ENCODE measurements at places on chromosomes 12 and 14. TPM values are rescaled to one million over a fixed set of nuclear protein-coding genes. Genes with fewer than 3 reads are reported as not detected.
A peak's percentile ranks its signal among the peaks of the same experiment; 100 is the strongest.

- H3K27me3 ChIP-seq = peaks cover 17% of the 10 kb centered on the region
- H3K27ac ChIP-seq = no peak overlapping the region
- peaks cover 38% of the 10 kb centered on the region for H3K4me1 ChIP-seq
Observed at GRCh38 chr14:22819151-22819988, 4.1 kb upstream of the SLC7A7 start.

DNA sequence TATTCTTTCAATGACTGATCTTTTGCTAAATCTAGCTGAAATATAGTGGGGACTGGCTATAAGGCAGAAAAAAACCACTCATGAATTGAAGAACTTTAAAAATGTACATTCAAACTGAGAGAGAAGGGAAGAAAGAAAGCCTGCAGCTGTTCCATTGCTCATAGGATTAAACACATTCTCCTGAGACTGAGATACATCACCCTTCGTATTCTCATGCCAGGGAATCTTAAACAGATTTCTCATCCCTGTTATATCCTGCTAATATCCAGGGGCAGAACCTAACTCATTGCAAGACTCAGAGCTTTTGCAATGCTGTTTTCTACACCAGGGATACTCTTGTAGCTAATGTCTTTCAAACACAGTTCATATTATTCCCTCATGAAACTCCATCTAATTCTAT lies 67.2 kb upstream of the ACSS3 start:
- H3K27ac ChIP-seq = no peak overlapping the region
- H3K27me3 ChIP-seq = no peaks in the 10 kb centered on the region
- no peak for DNase-seq
- H3K4me1 ChIP-seq = no peaks in the 10 kb centered on the region

DNA sequence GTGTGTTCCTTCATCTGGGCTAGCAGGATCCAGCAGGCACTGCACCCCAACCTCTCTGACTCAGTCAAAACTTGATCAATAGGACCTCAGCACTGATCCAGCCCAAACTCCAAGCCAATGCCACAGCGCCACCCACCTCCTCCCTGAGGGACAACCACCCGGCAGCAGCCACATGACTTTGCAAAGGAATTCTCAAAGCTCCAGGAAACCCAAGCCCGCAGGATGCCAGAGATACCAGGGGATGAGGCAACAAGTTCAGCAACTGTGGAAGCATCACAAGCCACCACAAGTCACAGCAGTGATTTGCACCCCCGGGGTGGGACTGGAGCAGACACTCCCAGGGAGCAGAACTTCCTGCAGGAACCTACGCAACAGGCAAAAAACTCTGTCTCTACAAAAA lies 37.3 kb downstream of the ACTN1 start:
- H3K36me3 ChIP-seq = no peaks in the 10 kb centered on the region
- DNase-seq = no peak
- H3K4me3 ChIP-seq = no peak overlapping the region
- peaks cover 39% of the 10 kb centered on the region for H3K4me1 ChIP-seq
- no peak overlapping the region for H3K27ac ChIP-seq

- no peak overlapping the region for H3K27ac ChIP-seq
- no peaks in the 10 kb centered on the region for H3K36me3 ChIP-seq
- no peaks in the 10 kb centered on the region for H3K27me3 ChIP-seq
- no peak for DNase-seq
- H3K4me3 ChIP-seq = no peak overlapping the region
Observed at GRCh38 chr12:130506844-130507243, 169.2 kb downstream of the PIWIL1 start.

- H3K27me3 ChIP-seq = no peaks in the 10 kb centered on the region
- no peak for DNase-seq
- H3K36me3 ChIP-seq = no peaks in the 10 kb centered on the region
- H3K4me1 ChIP-seq = no peaks in the 10 kb centered on the region
Observed at GRCh38 chr12:27064397-27065342, 17.7 kb downstream of the C12orf71 start.

- H3K4me3 ChIP-seq = no peak overlapping the region
- no peaks in the 10 kb centered on the region for H3K27me3 ChIP-seq
- peaks cover 39% of the 10 kb centered on the region for H3K36me3 ChIP-seq
- peaks cover 65% of the 10 kb centered on the region for H3K4me1 ChIP-seq
- H3K27ac ChIP-seq = no peak overlapping the region
- DNase-seq = no peak
Observed at GRCh38 chr14:30569216-30569902, 10.4 kb downstream of the G2E3 start.

DNA sequence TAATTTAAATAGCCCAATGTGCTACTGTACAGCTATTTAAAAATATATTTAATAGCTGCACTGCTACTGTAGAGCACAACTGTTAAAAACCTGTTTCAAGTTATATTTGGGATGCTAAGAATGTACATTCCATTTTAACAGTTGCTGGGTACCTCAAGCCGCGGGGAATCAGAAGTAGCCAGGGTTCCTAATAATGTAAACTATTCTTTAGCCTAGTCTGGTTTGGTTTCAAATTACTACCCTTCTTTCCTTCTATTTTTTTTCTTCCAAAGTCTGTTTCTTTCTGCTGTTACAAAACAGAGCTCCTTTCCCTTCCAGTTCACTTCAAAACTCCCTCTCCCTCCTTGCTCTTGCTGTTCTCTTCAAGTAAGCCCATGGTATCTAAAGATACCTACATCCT lies 21.3 kb downstream of the SCAF11 start:
- DNase-seq = no peak
- H3K4me1 ChIP-seq = peaks cover 28% of the 10 kb centered on the region
- peak overlapping the region; percentile 63 for H3K27ac ChIP-seq
- H3K4me3 ChIP-seq = no peak overlapping the region

DNA sequence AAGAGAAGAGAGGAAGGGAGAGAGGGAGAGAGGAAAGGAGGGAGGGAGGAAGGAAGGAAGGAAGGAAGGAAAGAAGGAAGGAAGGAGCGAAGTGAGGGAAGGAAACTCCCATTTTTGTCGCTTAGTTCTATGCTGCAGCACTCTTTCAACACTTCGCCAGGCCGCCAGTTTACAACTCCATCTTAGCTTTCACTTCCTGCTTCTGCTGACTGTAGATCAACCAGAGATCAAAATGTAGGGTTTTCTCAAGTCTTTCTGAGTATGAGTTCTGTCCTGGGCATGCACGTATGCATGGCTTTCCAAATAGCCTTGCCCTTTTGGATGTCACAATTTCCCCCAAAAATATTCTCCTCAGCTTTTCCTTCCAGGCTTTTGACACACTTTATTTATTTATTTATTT lies 723.4 kb downstream of the TRHDE start:
- no peaks in the 10 kb centered on the region for H3K4me1 ChIP-seq
- no peak overlapping the region for H3K27ac ChIP-seq
- no peak for DNase-seq
- H3K36me3 ChIP-seq = no peaks in the 10 kb centered on the region
- H3K27me3 ChIP-seq = no peaks in the 10 kb centered on the region
- no peak overlapping the region for H3K4me3 ChIP-seq

- no peak overlapping the region for H3K4me3 ChIP-seq
- no peaks in the 10 kb centered on the region for H3K4me1 ChIP-seq
Observed at GRCh38 chr12:113246478-113247122, 25.3 kb downstream of the TPCN1 start.

DNA sequence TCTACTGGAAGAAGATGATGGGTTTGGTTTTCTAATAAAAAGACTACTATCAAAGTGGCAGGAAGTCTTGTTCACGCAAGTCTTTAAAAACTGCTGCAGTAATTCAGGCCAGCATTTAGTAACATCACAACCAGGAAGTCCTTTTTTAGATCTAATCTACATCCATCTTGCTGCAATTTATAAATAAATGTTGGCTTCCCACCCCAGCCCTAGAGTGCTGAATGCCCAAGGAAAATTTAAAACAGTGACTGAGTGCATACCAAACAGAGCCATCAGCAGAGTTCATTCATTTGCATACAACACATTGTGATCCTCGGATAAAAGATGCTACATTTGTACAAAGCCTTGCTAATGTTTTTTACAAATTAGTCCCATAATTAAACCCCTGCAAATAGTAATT lies 72.1 kb downstream of the PHLDA1 start:
- no peaks in the 10 kb centered on the region for H3K36me3 ChIP-seq
- DNase-seq = no peak
- H3K27me3 ChIP-seq = no peaks in the 10 kb centered on the region
- no peak overlapping the region for H3K27ac ChIP-seq
- peaks cover 29% of the 10 kb centered on the region for H3K4me1 ChIP-seq
- H3K4me3 ChIP-seq = no peak overlapping the region

DNA sequence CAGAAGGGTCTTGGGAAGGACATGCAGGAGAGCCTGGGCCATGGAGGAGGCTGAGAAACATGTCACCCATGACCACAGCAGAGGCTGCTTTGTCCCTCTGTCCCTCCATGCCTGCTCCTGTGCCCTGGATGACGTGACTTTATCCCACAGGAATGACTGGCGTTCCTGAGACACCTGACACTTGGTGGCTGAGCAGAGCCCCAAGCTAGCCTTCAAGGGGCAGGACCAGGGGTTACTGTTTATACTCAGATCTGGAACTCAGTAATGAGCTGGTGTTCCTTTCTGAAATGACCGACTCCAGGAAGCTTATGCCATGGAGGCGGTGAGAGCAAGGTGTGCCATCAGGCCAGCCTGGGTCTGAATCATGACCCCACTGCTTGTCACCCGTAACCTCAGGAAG lies 44.2 kb downstream of the ZFP36L1 start:
- no peak for DNase-seq
- no peaks in the 10 kb centered on the region for H3K36me3 ChIP-seq
- no peaks in the 10 kb centered on the region for H3K27me3 ChIP-seq
- H3K27ac ChIP-seq = no peak overlapping the region
- no peaks in the 10 kb centered on the region for H3K4me1 ChIP-seq

TMTC1 gene
- total RNA-seq = not detected

GPR162 gene
- total RNA-seq = 0.25 TPM

ESPL1 gene
- 107 TPM for total RNA-seq

LALBA gene
- not detected for total RNA-seq
